Left renal cortex interstitium (tissue), 4 donors: ENCODE measurements at places on chromosomes 2 and 18.
A peak's percentile ranks its signal among the peaks of the same experiment; 100 is the strongest.

DNA sequence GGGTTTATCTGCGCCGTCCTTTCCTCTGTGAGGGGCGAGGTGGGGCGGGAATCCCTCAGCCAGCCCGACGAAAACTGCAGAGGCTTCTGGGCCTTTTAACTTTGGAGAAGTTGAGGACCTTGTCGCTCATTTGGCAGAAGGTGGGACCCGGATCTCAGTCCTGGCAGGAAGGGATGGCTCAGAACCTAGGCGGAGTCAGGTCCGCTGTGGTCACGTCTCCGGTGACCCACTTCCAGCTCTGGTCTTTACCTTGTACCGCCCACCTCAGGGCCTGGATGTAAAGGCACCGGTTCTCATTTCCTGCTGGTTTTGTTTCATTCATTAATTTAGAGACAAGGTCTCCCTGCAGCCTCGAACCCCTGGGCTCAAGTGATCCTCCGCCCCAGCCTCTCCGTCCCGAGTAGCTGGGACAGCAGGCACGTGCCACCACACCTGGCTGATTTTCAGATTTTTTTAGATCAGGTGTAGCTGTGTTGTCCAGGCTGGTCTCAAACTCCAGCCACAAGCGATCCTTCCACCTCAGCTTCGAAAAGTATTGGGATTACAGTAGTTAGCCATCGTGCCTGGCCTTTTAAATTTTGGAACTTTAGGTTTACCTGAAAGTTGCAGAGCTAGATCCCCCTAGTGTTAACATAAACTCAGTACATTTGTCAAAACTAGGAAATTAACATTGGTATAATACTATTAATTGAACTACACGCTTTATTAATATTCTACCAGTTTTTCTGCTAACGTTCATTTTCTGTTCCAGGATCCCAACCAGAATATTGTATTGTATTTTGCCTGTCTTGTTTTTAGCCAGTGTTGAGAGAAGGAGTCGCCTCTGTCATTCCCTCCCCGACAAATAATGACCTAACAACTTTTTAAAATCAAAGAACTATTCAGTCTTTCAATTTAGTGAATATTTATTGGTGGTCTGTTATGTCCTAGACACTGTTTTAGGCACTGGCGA lies 852 bp downstream of the POLI start:
- DNase-seq, result peak; percentile 48

DNA sequence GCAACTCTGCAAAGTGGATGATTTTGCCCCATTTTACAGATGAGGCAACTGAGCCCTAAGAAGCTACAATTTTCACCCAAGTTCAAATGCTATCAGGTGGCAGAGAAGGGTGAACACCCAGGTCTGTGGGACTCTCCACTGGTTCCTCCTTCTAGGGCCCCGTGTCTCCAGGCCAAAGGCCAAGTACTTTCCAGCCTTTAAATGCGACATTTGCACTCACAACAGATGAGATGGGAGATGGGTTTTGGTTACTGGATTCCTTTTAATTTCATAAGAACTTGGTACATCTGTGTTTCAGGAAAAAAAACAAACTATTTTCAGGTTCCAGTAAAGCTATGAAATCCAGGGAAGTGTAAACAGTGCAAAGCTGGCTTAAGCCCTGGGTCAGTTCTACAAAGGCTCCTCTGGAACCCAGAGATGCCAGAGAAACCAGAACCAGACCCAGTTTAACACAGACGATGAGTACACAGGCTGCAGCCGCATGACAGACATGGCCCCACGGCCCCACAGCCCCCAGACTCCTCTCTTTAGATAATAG lies 361.7 kb downstream of the ANAPC1 start:
- no peak for DNase-seq

DNA sequence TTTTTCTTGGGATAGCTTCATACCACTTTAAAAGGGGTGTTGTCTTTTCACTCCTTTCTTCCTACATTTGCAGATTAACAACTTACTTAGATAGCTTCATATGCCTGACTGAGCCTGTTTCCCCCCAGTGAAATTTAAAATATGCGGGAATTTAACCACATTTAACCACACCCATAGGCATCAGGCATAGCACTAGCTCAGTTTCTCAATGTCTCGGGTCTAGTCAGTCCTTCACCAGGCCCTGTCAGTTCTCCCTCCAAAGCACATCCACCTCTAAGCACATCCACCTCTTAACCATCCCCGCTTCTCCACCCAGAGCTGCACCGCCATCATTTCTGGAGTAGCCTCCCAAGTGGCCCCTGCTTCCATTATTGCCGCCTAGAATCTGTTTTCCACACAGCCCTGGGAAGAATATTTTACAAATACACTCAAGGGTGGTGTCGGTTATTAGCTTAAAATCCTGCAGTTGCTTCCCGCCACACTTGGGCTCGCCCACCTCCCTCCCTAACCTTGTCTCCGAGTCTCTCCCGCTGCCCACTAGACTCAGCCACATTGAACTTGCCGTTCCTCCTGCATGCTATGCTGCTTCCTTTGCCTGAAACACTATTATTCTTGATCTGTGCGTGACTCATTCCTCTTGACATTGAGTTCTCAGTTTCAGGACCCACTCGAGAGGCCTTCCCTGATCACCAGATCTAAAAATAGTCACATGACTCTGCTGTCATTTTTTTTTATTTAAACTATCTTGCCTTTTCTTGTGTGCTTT lies 68.3 kb downstream of the SPTBN1 start:
- DNase-seq, result no peak

DNA sequence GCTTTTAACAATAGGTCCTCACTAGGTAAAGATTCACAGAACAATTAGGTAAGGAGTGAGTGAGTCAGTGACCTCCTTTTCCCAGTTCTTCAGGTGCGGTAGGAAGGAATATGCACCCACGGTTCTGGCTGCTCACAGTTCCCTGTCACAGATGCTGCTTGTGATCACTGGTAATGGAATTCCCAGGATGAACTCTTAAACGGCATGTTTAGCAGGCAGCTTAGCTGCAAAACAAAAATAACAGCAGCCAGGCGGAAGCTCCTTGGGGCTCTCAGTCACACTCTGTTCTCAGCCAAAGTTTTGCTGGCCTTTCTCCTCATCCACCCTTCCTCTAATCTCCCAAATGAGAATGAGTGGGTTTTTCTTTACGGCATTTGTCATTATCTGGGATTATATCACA lies 274.5 kb downstream of the MYT1L start:
- no peak for DNase-seq

DNA sequence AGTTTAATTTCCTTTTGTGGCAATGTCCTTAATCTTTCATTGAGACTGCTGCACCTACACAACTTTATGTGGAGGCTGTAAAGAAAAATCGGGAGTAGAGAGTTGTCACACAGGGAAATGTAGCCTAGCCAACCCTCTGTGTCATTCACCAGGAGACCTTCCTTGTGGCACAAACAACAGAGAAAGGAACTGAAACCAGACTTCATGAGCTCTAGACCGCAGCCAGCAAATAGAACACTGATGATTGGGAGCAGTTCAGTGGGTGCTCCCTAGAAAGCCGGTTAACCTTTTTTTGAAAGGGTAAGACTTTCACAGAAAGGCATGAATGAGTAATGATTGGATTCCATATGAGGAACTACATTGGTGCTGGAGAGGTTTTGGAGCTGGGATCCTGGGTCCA lies 1752.4 kb upstream of the CELF4 start:
- DNase-seq, result no peak

GRCh38 chr2:36912695-36913094 lies 53.6 kb downstream of the STRN start:
- DNase-seq, result no peak

DNA sequence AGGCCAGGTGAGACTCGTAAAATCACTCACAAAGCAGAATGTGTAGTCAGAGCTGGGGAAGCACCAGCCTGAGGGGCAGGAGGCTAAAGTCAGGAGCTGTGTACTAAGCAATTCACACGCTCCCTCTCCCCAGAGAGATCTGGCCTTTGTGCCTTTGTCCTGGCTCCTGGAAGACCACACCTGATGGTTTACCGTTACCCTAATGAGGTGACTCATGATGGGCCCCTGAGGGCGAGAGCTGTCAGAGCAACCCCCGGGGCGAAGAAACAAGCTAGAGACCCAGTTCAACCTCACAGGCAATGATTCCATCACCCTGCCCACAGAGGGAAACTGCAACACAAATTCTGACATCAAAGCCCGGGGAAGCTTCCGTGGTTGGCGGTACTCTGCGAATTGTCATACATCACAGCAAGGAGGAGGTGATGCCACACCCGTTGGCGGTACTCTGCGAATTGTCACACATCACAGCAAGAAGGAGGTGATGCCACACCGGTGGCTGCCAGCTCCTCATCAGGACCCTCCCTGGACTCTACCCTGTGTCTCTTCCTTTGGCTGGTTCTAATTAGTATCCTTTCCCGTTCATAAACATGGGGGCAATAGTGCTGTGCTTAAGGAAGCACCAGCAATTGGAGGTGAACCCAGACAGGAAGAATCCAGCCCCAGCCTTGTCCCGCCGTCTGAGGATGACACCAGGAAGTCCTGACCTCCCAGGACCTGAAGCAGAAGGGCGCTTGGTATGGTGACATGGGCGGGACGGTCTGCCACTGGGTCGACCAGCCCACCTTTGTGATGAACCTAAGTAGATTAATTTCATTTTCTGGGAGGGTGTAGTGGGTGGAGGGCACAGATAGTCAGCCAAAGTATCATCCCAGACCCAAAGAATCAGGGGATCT lies 30.5 kb downstream of the B3GNT7 start:
- DNase-seq, result no peak

DNA sequence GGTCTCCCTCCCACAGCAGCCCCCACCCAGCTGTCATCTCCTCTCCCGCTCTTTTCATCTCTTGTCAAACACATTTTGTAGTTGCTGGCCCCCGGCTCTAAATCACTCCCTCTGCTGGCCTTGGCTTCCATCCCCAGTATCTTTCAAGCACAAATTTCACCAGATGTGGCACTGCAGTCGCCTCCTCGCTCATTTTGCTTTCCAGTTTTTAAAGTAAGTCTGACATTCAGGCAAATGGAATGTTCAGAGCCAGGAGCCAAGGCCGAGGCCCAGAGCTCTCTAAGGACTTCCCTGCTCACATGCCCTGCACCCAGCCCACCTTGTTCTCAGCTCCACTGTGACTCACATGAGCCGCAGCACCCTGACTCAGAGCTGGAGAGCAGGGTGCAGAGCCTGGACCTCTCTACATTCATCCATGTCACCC lies 158.4 kb downstream of the GALNT14 start:
- no peak for DNase-seq

DNA sequence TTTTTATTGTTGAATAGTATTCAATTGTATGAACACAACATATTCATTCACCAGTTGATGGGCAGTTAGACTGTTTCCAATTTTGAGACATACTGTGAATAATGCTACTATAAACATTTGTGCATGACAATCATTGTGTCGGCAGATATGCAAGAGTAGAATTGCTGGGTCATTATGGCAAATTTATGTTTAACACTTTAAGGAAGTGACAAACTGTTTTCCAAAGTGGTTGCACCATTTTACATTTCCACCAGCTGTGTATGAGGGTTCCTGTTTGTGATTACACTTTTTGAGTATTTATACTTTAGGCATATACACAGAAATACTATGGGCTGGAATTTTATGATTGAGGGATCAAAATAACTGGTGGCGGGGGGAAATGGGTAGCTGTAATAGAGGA lies 61.2 kb downstream of the MAP4K3 start:
- no peak for DNase-seq

DNA sequence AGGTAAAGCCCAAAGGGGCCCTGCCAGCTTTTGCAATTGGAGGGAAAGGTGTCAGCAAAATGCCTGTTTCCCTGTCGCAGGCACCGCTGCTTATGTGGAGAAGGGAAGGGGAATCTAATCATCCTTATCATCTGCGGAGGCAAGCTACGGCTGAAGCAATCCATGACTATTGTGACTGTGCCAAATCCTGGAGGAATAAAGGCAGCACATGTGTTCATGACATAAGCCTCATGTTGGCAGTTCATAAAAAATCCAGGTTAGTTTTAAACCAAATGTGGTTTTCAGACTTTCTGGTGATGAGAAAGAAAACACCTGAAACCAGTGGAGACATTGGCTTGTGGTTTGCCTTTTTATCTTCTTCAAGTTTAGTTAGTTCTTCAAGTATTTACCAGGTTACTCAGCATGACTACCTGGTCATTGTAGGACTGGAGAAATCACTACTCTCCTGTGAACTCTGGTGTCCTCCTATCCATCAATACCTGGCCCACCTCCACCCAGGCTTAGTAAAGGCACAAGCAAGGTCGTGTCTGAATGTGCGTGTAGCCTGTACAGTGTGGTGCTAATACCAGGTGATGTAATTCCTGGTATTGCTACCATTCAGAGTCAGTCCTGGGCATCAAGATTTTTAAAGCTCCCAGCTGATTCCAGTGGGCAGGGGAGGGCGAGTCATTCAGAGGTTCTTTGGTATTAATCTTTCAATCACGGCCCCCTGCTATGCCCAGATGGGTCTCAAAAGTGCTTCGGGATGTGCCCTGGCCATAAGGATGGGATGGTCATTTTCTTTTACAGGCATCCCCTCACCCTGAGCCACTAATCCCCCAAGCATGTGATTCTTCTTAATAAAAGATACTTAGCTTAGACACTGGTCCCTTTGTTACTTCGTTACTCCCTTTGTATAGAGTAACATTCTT lies 96.8 kb downstream of the TGFA start:
- DNase-seq, result no peak

GRCh38 chr2:159755788-159756187 lies 42.2 kb downstream of the CD302 start:
- no peak for DNase-seq

- DNase-seq, result no peak
Observed at GRCh38 chr2:182132605-182133004, 147.0 kb downstream of the PPP1R1C start.

- DNase-seq, result no peak
Observed at GRCh38 chr2:19989342-19989666, 601 bp downstream of the WDR35 start.

DNA sequence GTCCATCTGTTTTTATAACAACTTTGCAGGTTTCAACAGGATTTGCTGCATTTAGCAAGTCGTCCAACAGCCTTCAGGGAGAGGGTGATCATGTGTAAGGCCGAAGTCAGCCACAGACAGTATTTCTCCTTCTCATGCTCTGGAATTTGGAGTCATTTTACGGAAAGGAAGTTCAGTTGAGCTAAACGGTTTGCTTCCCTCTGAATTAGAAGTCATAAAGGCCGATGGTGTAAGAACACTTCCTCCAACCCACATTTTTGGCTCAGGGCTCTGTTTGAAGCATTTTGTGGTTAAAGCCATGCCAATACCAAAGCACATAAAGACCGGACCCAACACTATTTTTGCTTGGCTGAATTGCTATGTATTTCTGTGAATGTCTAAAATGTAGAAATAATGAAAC lies 129.5 kb downstream of the TMEM182 start:
- DNase-seq, result no peak

- no peak for DNase-seq
Observed at GRCh38 chr2:70527447-70528080, 26.1 kb downstream of the TGFA start.
